ENCODE measurements at places on chromosomes 5 and 9.

GRCh38 chr9:82938426-82939218 is 124.3 kb downstream of the RASEF start:
- no peak for DNase-seq

- DNase-seq, result no peak
Observed at GRCh38 chr9:127977884-127978647, 2.7 kb downstream of the EEIG1 start.

DNA sequence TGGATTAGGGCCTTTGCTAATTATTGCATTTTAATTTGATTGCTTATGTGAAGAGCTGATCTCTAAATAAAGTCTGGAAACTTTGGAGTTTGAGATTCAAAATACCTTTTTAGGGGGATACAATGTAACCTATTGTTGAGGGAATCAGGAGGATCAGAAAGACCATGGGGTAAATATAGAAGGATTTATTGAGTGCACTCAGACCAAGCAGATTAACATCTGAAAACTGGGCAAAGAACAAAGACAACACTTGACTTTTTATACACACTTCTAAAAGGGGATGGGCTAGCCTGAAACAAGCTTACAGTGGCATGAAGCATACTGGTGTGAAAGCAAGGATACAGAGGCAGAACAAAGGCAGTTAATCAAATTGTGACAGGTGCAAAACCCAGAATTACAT is 174.3 kb downstream of the MRPS30 start:
- no peak for DNase-seq

GRCh38 chr5:159049844-159050315 is 49.8 kb downstream of the EBF1 start:
- DNase-seq, result no peak

DNA sequence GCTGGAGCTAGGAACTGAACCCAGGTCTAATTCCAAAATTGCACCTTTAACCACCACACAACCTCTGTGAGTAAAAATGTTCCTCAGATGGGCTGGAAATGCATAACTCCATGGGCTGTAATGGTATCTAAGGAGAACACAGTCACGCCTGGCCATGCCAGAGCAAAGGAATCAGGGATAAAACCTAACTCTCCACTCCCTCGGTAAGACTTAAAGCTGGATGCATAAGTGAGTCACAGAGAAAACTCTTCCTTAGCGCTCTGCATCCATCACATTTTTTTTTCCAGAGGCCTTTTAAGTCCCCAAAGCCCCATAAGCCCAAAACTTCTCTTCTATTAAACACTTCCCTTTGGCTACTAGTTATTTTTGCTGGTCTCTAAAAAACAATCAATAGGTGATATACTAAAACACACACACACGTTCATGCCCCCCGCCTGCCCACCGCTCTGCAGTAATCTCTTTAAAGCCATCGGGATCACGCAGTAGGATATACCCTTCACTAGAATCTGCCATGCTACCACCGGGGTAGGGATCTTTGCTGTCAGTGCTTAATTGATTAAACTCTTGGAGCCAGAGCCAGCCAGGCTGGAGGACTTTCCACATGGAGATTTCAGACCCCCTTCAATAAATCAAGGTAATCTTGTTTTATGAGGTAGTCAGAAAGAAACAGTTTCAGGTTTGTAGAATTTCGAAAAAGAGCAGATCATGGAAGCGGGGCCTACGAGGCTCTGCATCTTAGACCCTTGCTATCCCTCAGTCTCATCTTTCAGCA is 212.9 kb downstream of the MAPKAP1 start:
- DNase-seq, result no peak

DNA sequence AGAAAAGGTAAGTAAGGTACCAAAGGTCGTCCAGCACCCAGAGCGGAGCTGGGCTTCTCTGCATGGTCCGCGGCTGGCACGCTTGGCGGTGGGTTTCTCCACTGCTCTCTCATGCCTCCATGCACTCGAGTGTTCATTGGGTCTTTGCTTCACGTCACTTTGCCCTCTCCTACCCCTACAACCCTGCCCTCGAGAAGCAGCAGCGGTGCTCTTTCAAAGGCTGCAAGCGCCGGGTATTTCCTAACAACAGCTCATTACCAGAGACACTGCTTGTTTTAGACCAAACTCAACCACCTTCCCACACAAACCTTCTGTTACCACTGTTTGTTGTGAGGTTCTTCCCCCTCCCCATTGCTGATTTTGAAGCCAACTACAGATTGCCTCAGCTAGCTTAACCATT is 21.5 kb upstream of the ZBTB34 start:
- no peak for DNase-seq
